ENCODE measurements at places on chromosomes 3 and 15.

DNA sequence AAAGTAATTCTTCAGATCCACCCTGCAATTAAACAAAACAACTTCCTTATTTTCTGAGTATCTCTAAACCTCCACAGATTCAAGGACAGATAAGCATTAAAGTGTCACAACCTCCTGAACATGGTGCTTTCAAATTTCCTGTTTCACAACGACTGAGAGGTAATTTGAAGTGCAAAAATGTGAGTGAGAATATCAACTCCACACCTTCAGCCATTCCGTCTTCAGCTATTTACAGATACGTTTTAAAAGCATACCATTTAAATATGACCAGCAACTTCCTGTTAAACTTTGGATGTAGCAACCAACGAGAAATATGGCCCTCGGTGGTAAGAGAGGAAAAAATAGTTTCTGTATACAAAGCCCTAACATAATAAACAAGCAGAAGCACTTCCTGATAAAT, 32.1 kb upstream of the PCSK6 start:
- no peak for DNase-seq

- no peak for DNase-seq
These were observed 94.2 kb downstream of the EFL1 start for GRCh38 chr15:82168296-82168695.

DNA sequence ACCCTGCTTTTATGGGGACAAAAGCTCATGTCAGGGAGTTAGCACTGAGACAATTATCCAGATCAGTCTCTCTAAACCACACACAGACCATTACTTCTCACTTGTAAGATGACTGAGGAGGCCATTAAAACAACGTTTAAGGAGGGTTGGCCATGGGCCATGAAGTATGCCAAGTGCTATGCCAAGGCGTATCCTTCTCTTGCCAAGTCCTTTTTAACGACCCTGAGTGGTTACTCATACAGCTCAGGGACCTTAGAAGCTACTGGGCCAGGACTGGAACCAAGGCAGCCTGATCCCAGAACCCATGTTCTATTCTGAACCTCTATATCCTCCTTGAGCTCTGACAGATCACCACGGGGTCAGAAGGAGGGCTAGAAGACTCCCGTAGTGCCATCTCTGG, 50.0 kb downstream of the NMNAT3 start:
- no peak for DNase-seq

DNA sequence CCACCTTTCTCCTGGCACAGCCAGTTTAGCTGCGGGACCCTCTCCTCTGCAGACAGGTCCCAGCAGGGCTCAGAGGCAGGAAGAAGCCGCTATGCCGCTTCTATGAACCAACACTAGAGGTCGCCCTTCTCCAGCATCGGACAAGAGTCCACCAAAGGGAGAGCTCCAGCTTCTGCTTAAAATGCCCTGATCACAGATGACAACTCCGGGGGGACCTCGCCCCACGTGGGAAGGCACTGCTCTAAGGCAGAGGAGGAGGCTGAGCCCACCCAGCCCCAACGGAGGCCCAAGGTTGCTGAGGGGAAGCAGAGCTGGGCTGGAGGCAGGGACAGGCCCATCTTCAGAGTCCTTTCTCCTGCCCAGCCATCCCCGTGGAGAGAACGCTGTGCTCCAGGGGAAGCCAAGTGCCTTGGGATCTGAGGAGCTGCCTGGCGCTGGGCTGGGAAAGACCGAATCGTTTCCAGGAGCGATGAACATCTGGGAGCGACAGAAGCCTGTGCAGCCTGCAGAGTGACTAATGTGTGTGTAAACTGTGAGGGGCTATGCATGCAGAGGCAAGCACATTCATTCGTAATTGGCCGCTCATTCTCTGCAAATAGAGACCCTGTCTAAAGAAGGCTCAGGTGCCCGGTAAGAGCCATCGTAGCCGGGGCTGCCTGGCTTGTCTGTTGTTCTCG, 43.5 kb upstream of the BDH1 start:
- DNase-seq = peak; percentile 88

- no peak for DNase-seq
These were observed 8.0 kb upstream of the CAMKV start for GRCh38 chr3:49877716-49878115.

Data from activated CD8-positive, alpha-beta memory T cell treated with anti-CD3 and anti-CD28 coated beads for 24 hours (primary cell).